AG10803 (cell line): ENCODE measurements at places on chromosomes 5 and 9.

GRCh38 chr5:67031692-67032091 lies 164.9 kb downstream of the CD180 start:
- no peak for DNase-seq

DNA sequence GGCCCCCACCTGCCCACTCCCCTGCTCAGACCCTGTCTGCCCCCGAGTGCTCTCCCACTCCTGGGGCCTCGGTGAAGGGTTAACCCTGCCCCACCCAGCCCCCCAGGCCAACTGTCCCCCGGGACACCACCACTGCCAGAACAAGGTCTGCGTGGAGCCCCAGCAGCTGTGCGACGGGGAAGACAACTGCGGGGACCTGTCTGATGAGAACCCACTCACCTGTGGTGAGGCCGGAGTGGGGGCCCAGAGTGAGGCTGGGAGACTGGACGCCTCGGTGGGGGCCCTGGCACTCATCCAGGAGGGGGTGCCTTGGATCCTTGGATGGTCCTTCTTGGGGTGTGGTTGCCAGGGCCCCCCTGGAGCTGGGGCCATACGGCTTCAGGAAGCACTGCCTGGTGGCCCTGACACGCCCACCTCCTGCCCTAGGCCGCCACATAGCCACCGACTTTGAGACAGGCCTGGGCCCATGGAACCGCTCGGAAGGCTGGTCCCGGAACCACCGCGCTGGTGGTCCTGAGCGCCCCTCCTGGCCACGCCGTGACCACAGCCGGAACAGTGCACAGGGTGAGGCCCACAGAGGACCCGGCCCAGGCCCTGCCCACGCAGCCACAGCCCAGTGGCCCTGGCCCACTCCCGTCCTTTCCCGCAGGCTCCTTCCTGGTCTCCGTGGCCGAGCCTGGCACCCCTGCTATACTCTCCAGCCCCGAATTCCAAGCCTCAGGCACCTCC lies 2.1 kb downstream of the MAMDC4 start:
- DNase-seq = no peak

DNA sequence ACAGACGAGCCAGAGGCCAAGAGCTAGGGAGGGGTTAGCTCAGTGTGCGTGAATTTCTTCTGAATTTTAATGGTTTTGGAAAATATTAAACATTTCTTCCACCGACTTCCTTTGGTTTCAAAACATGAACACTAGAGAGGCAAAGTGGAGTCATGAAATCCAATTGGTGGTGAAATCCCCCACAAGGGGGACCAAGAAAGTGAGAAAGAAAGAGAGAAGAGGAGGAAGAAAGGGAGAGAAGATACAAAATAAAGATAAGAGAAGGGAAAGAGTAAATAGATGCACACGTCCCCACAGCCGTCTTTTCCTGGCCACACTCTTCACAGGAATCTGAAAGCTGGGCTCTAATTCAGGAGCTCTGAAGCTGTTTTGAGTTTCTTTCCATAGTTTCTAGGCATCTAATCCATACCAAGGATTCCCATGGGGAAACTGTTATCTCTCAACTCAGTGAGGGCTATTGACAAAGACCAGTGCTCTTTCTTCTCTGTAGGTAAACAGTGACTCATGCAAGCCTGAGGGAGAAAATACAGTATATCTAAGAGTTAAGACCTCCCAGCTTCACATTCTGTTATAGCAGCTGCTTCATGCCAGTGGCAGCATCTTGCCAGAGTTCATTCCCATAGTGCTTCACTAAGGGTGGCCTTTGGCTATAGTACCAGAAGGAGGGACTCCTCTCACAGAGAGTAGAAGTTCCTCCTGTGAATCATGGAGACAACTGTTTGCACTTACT lies 115.8 kb upstream of the LIFR start:
- peak; percentile 22 for DNase-seq

GRCh38 chr5:130462516-130462915 lies 558.3 kb downstream of the CHSY3 start:
- no peak for DNase-seq

GRCh38 chr5:91225848-91226686 lies 157.1 kb downstream of the ARRDC3 start:
- DNase-seq = no peak

DNA sequence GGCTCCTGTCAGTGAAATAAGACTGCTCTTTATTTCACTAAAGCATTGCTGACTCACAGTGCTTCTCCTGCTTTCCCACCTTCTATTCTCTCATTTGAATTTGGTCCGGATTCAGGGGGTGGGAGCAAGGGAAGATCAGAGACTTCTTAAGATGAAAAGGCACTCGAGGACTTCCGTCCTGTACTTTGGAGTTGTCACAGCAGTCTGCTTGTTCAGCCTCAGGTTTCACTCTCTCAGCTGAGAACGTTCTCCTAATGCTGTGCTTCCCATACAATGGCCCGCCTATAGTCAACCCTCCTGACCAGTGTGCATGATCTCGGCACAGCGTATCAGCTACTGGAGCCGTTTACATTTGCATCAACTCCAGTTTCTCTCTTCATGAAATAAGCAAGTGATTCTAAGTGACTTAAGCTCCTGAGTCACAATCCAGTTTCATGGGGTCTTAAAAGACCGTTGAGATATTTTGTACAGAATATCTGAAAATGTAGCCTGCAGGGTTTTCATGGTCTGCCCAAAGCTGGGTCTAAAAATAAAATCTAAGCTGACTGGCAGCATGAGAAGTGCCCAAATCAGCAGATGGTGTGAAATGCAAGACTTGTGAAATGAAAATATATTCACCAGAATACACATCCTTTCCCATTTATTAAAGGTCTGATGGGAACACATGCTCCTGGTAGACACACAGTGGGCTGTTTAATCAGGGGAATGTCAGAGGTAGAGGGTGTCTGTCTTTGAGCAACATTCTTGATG lies 145.0 kb downstream of the ADCY2 start:
- no peak for DNase-seq

DNA sequence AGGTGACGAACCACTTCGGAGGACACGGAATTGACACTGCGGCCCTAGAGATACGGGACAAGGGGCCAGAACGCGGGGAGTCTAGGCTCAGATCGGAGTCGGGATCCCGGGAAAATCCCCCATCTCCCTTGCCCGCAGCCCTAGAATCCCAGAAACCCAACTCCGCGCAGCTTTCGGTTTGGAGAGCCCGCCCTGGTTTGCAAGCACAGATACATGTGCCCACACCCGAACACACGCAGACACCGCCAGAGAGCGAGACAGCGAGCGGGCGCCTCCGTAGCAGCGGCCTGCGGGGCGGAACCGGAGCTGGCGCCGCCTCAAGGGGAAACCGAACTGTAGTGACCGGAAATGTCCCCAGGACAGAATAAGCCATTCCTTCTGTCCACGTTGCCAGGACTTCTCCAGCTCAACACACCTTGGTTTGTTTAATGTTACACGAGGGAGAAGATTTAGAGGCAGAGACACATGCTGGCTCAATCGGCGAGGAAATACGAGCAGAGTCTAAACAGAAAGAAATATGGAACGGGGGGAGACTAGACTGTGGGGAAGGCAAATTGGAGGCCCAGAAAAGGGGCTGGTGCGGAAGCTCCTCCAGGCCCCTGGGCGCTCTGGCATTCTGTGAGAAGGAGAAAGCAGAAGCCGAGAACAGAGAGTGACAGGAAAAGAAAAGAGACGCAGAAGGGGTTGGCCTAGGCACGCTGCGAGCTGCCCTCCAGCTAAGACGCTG lies 2.9 kb upstream of the PAX5 start:
- DNase-seq = peak; percentile 13

- DNase-seq = no peak
Measured at GRCh38 chr5:59850766-59851165, 42.8 kb downstream of the PDE4D start.

GRCh38 chr9:89410641-89411350 lies 87.1 kb downstream of the SEMA4D start:
- no peak for DNase-seq

GRCh38 chr9:21778304-21778703 lies 24.1 kb upstream of the MTAP start:
- DNase-seq = peak; percentile 82

DNA sequence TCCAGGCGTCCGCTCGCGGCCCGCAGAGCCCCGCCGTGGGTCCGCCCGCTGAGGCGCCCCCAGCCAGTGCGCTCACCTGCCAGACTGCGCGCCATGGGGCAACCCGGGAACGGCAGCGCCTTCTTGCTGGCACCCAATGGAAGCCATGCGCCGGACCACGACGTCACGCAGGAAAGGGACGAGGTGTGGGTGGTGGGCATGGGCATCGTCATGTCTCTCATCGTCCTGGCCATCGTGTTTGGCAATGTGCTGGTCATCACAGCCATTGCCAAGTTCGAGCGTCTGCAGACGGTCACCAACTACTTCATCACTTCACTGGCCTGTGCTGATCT lies 294 bp downstream of the ADRB2 start:
- no peak for DNase-seq

DNA sequence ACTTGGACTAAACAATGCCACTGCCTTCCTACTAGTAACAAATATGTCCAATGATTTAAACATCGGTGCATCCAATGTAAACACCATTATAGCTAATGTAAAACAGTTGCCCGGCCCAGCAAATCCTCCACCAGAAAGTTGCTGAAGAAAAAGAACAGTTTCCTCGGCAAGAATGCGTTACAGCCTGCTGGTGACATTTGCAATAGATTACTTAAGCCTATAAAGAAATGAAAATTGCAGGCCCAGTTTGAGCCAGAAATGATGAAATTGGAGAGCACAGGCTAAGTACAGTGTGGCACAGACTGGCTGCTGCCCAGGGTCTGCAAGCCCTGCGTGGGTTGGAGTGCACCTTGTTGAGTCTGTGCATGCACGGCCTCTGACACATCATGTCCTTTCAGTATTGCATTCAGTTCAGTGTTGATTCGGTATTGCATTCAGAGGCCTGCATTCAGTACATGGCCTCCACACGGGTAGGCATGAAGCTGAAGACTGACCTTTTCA lies 406.0 kb upstream of the KLF4 start:
- DNase-seq = peak; percentile 56

- DNase-seq = no peak
Measured at GRCh38 chr5:133970325-133970909, 2.0 kb upstream of the C5orf15 start.

DNA sequence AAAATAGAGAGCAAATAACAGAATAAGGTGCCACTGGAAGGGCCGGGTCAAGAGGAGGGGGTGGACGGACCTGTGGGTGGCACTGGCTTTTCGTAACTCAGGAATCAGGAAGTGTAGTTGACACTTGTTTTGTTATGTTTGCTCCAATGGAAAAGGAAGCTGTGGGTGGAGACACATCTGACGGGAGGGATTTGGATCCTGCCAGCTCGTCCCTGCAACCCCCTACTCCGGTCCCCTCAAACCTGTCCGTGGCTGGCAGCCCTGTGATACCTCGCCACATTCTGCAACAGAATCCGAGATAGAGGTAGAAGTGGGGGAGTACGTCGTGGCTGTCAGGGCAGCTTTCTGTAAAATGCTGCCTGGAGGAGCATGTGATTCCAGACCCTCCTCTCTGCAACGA lies 104.2 kb upstream of the IER5L start:
- no peak for DNase-seq

GRCh38 chr9:89496645-89497256 lies 1.2 kb downstream of the SEMA4D start:
- DNase-seq = no peak

- DNase-seq = no peak
Measured at GRCh38 chr5:51172903-51173626, 210.2 kb upstream of the ISL1 start.

- no peak for DNase-seq
Measured at GRCh38 chr5:129125819-129126218, 31.3 kb downstream of the ISOC1 start.

DNA sequence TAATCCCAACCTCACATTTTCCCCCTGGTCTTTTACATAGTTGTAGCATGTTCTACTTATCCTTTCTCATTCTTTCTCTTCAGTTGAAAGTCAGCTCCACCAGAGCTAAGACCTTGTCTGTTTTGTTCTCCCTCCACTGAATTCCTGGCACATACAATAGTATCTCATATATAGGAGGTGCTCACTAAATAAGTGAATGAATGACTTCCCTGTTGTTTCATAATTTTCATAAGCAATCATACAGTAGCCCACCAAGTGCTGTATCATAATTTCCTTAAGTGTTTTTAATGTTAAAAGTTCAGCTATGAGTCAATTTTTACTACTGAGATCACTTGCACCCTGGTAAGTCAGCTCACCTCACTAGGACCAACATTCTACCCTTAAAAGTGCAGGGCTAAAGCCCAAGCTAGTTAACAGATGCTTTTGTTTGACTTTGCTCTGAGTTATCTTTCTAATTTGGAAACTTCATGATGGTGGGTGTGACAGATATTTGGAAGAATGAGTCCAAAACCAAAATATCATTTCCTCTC lies 27.6 kb downstream of the TMEM245 start:
- no peak for DNase-seq

- DNase-seq = no peak
Measured at GRCh38 chr5:66252849-66253248, 108.7 kb downstream of the SREK1 start.

DNA sequence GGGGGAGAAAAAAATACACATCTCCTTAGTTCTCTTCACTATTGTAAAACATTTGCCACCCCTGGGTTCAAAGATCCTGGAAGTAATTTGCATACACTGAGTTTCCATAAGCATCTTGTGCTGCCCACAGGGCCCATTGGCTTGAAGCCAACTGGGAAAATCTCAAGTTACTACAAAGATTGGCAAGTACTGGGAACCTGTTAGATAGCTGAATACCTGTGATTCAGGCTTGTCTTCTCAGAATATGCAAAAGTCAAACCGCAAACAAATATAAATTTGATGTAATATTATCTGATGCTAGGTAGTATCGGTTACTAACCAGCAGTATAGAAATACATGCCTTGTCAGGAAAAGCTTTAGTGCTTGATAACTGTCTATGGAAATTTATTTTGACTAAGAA lies 156.9 kb upstream of the FST start:
- no peak for DNase-seq

DNA sequence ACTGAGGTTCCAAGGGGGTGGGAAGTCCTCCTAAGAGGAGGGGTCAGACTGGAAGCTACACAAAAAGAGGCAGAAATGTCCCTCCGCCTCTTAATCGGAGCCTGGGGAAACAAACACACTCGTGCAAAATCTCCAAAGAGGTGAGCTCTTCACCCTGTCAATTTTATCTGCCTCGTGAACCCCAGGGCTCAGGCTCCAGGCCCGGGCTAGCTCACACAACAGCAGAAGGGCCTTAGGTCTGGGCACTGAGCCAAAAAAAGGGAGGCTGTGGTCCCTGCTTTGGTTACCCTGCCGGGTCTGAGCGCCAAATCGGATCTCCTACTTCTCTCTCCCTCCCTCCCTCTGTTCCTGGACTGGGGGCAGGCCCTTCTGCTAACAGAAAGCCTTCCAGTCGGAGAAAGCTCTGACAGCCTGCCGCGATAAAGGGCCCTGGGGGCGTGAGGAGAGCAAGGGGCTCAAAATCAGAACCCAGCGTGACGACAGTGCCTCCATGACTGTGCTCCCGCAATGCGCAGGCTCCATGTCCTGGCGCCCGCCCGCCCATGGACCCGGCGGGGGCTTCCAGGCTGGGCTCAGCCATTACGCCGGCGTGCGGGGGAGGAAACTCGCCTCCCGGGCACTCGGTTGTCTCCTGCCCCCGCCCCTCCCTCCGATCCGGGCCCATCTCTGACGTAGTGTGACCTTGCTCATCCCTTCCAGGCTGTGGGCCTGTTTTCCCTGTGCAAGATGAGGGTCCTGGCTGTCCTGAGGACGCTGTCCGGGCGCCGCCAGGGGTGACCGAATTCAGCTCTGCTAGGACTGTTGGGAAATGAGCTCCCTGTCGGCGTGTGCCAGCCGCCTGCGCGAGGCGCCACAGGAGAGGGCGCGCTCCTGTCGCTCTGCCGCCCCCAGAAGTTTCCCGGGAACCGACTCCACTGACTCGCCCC lies 865 bp upstream of the SLC22A4 start:
- peak; percentile 82 for DNase-seq
